ENCODE measurements at places on chromosomes 11 and 22.

DNA sequence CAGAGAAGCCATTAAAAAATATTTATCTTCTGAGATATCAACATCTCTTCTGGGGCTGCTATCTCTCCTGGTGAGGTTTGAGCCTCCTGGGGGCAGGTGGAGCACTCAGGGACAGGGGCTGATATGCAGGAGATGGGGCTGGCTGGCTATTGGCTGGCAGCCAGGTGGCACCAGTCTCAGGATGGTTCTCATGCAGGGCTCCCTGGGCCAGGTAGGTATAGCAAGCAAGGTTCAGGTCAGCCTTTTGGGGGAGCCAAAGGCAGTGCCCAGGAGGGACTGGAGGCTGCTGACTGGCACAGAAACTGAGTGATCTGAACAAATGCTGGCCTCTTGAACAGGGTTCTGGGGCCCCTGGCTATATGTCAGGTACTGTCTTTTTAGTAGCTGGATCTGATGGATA is 29.7 kb upstream of the EMSY start:
- no peak for DNase-seq

- DNase-seq: no peak
Observed at GRCh38 chr11:64924910-64925284, 408 bp downstream of the PPP2R5B start.

GRCh38 chr11:24900960-24901549 is 404.2 kb downstream of the LUZP2 start:
- no peak for DNase-seq

DNA sequence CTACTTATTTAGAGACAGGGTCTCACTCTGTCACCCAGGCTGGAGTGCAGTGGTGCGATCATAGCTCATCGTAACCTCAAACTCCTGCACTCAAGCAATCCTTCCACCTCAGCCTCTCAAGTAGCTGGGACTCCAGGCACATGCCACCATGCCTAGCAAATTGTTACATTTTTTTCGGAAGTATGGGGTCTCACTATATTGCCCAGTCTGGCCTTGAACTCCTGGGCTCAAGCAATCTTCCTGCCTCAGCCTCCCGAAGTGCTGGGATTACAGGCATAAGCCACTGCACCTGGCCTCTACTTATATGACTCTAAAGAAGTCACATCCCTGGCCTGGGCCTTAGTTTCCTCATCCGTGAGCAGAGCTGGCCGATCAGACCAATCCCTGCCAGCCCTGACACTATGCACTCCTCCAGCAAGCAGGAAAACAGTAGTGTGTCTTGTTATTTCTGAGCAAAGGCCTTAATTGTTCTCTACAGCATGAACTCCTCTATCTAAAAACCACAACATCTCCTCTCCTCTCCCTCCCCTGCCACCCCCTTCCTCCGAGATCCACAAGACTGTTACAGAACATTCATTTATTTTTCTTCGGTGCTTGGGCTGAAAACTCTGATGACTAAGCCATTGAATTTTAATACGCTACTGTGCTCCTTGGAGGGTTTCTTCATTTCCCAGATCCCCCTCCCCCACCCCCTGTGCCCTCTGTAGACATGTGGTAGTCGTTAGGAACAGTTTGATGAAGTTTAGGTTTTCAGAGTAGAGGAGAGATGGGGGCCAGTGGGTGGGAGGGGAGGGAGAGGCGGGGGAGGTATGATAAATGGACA is 91.5 kb downstream of the ABTB2 start:
- DNase-seq: no peak

DNA sequence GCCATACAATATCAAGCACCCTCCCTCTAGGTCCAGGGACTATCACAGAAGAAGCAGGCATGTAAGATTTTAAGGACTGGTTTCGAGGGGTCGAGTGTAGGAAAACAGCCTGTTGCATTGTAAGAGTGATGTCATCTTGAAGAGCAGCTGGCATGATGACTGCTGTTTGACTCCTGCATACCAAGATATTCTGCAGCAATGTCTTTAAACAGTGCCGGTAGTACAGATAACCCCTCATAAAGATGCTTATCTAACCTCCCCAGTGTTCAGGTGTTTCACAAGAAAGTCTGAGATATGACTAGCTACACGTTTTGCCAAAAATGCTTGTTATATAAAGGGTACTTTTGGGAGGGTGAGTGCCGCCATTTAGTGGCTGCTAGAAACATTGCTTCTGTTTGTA is 12.0 kb downstream of the FAM111A start:
- no peak for DNase-seq

- DNase-seq: no peak
Observed at GRCh38 chr11:32081901-32082300, 9.0 kb upstream of the RCN1 start.

DNA sequence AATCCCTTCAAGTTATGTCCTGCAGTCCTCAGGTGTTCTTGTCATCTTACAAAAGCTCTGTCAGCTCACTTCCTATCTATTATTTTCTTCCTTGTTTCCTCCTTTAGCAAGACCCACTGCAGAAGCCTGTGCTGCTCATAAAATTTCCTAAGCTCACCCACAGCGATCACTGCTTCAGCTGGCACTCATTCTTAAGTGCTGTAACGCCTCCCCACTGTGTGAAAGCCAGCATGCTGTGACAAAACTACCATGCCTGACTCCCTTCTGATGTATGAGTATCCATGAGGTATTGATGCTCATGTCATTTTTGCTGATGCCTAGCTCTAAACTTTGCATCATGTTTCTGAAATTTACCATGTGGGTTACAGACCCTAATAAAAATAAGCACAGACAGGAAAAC is 41.5 kb upstream of the CNTN5 start:
- no peak for DNase-seq

DNA sequence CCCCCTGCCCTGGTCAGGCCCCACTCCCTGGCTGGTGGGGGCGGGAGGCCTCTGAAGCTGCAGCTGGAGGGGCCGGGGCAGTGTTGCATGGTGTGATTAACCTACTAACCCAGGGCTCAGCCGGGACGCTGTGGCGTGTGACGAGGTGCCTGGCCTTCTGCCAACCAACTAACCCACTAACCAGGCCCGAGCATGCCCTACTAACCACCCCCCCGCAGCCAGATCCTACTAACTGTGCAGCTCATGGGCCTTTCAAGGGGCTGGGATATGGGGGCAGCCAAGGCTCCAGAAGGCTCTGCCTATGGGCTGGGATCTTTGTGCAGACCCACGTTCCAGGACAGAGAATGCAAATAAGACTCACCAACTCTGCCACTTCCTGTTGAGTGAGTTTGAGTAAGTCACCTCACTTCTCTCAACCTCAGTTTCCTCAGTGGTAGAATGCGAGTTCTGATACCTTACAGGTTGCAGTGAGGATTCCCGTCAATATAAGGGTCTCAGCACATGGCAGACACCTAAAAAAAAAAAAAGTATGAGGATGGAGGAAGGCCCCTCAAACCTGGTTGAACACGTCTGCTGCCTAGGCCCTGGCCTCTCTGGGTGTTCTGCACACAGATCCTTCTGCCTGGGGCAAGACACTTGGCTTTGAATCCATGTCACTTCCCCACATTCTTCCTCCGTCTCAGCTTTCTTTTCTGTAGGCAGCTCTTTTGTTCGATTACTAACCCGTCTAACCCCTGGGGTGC is 14.1 kb downstream of the MIAT start:
- DNase-seq: peak; percentile 71

DNA sequence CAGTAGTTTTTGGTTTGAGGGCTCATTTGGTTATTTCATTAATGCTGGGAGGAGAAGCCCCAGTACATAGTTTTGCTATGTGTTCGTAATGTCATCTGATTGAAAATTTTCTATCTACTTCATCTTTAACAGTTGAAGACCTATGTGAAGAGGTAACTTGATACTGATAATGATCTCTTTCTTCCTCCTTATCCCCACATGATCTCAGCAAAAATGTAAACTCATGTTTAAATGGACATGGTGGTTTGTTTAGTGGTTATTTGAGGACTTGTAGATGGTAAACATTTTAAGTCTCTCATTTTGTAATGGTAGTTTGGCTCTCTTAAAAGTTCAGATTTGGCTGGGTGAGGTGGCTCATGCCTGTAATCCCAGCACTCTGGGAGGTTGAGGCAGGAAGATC is 53.7 kb upstream of the SPTBN2 start:
- DNase-seq: no peak

Measured in CD8-positive, alpha-beta memory T cell (primary cell).